Stomach (tissue), 19 donors: ENCODE measurements at places on chromosomes 4 and X. TPM values are rescaled to one million over a fixed set of nuclear protein-coding genes. Genes with fewer than 3 reads are reported as not detected.

LRAT gene
- not detected for total RNA-seq

CXorf49 gene
- total RNA-seq, result not detected

CORIN gene
- not detected for total RNA-seq

RPL36A gene
- total RNA-seq, result 872 TPM

SLC9B1 gene
- total RNA-seq, result 3.7 TPM

TRIM75 gene
- total RNA-seq, result not detected

SPANXN2 gene
- not detected for total RNA-seq

- no peak for DNase-seq
Observed at GRCh38 chr4:189029976-189030504, 890.8 kb downstream of the TRIML1 start.

DNA sequence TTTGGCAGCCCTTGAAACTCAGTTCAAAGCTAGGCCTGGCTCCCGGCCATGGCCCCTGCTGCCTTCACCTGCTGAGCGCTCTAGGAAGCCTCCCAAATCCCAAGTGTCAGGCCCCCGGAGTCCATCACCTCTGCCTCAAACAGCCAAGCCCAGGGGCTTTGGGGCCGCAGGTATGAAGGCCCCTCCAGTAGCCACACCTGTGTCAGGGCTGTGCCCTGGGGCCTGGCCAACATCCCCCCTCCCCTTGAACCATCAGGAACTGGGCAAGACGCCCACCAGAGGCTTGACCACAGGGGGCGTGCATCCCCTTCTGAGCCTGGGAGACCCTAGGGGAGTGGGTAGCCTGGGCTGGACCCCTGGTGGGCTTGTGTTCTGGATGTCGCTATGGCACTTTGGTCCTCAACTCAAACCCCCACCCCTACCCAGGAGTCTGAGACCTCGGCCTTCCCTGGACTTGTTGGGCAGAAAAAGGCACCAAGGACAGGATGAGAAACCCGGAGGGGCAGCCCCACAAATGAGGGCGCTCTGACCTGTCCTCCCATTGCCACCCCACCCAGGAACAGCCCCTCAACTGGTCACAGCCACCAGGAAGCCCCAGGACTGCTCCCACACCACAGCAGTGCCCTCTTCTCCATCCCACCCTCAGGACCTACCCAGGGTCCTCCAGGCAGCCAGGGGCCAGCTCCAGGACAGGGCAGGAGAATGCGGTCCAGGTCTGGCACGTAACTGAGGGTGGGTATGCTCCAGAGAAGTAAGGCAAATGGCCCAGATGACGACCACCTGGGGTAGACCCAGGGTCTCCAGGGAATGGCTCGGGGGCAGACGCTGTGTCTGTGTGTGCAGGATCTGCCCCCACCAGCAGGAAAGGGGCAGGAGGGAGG is 4.2 kb upstream of the SLBP start:
- no peak for DNase-seq

GRCh38 chrX:19924285-19924684 is 36.9 kb upstream of the SH3KBP1 start:
- DNase-seq, result peak; percentile 8

GRCh38 chr4:2289311-2289954 is 27.5 kb upstream of the MXD4 start:
- no peak for DNase-seq

GRCh38 chr4:158836002-158836369 is 67.2 kb downstream of the FNIP2 start:
- DNase-seq, result no peak

DNA sequence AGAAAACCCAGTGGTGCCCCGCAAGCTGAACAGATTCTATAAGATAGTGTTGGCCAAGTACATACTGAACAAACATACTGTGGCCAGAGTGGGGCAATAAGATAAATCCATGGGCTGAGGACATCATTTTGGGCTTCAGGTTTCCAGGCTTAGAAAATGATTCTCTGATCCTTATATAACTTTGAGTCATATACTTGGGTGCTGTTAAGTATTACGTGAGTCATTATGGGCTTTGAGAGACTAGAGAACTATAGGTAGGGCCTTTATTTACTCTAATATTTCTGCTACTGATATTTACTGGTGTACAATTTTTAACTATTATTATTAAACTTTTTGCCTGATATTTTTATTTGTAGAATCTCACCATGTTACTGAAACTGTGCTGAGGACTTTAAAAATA is 586.1 kb downstream of the CENPC start:
- no peak for DNase-seq

- peak; percentile 22 for DNase-seq
Observed at GRCh38 chr4:88526221-88526815, 2.7 kb upstream of the PYURF start.

- DNase-seq, result peak; percentile 40
Observed at GRCh38 chr4:82799006-82799881, 648 bp upstream of the SCD5 start.

DNA sequence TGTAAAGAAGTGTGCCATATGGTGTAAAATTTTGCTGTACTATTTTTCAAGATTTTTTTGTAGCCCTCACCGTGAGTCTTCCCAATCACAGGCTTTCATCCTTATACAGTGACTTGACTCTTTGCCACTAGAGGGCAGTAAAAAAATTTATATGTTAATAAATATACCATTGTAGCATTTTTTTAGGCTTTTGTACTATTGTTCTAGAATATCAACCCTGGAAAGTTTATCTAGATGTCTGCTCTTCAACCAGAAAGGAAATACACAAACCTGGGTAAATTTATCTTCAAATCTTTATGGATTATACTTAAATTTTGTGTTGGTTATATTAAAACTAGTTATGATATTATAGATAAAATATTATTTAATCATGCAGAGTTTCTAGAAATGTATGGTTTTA is 235.3 kb downstream of the TENM3 start:
- DNase-seq, result peak; percentile 55

DNA sequence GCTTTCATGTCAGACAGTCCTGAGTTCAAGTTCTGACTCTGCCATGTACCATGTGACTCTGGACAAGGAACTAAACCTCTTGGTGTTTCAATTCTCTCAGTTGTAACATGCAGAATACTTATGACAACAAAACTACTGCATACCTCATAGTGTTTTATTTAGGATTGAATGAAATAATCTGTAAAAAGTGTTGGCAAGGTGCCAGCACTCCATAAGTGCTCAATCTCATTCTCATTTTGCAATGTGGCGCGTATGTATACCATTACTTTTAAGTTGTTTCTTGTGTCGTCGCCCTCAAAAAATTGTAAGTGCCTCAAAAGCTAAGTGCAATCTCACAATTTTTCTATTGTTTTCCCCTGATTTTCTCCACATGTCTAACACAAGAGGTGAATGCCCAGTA is 62.5 kb downstream of the IGSF1 start:
- DNase-seq, result no peak

DNA sequence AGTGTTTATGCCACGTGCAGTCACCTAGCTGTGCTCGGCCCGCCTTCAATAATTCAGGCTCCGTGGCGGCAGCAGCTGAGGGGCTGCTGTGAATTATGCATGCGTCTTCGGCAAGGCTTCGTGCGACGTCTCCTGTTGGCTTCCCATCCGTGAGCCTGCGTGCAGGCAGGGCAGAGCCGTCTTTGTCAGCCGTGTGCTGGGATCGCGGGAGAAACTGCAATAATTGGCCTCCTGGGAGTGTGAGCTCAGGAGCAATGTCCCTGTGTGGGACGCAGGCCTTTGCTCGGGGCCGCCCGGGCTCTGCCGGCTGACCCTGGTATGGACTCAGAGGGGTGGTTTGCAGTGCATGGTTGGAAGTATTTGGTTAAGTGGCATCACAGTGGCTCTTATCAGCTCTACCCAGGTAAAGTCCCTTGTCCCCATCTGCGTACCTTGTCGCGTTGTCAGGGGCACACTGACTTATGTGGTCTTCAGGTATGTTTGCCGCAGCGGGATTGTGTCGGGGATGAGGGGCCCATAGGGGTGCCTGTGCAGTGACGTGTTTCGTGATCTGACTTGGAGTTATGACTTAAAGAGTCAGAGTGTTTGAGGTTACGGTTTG is 34.5 kb upstream of the HGFAC start:
- no peak for DNase-seq

GRCh38 chr4:40897557-40898203 is 147.9 kb downstream of the NSUN7 start:
- peak; percentile 90 for DNase-seq

DNA sequence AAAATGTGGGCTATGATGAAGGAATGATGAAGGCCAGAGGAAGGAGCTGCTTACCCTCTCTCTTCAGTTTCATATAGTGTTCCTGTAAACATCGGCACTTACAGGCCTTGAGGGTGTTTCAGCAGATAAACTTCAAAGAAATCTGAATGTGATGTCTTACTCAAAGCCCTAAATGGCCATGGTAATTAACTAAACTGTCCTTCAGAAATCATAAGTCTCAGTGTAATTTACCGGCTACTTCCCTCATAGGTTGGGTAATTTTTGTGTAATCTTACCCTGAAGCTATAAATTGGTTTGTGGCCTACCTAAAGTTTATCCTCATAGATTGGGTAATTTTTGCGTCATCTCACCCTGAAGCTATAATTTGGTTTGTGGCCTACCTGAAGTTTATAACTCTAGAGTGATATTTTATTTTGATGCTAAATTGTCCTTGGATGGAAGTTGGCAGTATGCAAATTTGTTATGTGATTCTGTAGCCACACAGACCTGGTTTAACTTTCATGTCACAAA is 2700.3 kb downstream of the ARAP2 start:
- no peak for DNase-seq

GRCh38 chr4:144289667-144290428 is 149.3 kb upstream of the GYPA start:
- DNase-seq, result no peak

DNA sequence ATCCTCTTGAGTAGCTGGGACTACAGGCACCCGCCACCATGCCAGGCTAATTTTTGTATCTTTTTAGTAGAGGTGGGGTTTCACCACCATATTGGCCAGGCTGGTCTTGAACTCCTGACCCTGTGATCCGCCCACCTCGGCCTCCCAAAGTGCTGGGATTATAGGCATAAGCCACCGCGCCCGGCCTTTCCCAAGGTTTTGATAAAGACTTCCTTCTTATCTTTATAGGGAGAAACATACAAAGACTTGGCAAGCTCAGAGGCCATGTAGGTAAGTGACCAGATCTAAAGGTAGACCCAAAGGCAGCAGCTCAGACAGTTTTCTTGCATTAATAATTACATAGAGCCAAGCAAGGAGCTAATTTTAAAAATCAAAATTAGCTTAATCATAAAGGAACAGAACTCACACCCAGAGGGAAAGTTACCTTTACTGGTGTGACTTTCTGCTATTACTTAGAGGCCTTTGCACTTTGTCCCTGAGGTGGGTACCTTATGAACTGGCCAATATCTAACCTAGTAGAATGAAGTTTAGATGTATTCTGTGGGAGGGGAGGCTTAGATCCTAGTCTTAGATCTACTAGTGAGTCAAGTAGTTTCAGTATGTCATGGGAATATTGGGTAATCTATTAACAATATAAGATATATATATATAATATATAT is 67.3 kb downstream of the HPGD start:
- DNase-seq, result no peak

DNA sequence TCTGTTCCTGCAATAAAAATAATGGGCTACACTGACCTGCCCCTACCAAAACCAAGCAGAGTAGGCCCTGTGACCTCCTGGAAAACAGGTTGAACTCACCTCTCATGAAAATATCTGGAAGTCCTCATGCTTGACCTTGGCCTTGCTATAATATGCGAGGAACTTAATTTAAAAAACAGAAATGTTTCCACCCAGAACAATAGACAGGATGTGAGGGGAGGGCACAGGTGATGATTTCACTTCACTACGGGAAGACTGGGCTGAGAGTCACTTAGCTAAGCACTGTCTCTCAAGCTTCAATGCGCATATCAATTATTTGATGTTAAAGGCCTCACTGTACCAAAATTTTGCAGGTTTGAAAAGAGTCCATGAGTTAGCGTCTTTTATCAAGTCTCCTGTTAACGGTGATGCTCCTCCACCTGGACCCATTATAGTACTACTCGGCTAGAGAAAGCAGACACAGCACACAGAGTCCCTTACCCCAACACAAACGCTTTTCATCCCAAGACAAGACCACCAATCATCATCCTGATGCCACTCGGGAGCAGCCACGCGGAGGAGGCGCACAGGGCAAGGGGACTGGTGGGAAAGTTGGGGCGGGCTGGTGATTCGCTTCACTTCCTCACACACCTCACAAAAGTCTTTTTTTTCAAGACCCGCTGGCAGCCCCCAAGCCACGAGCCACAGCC is 25.9 kb downstream of the ZNF721 start:
- peak; percentile 26 for DNase-seq

GRCh38 chr4:158139086-158139485 is 33.7 kb downstream of the GASK1B start:
- DNase-seq, result no peak

DNA sequence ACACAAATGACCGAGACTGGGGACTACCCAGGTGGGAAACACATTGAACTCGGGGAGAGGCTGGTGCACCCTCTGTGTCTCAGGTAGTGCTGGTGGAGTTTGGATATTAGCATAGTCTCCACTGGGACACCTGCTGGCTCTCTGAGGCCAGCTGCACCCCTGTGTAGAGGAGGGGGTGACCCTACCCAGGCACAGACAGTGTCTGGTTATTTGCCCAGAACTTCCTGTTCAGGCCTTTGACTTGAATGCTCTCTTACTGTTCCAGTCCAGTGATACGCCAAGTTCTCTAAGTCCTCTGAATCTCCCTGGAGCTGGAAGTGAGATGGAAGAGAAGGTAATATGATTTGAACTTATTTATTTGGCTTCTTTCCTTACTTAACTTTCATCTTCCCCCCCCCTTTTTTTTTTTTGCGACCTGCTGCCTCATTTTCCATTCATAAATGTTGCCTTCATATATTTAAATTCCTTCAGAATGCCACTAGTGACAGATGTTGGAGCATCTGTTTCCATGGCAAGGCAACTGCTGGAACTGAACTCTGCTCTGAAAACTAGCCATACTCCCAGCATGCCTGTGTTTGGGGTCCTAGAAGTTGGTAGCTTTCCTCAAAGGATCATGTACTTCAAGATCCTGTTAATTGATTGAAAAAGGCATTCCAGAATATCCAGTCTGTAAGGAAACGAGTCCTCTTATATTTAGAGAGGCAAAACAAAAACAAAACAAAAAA is 76.7 kb downstream of the AASDH start:
- DNase-seq, result no peak

- DNase-seq, result peak; percentile 79
Observed at GRCh38 chrX:153953342-153953830, 8.9 kb upstream of the RENBP start.

DNA sequence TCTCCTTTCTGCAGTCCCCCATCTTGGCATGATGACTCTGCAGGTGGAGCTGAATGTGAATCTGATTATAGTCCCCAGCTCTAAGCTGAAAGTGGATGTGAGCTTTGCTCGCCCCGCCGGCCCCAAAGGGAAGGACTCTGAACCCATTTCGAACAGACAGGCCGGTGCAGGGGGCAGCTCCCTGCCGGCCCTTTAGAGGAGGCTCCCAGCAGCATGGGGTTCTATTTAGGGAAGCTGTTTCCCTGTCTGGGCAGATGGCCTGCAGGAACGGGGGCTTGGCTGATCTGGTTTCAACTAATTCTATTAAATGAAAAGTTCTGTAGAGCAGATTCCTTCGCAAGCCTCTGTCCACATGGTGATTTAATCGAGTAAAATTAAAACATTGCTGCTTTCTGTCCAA is 104.8 kb upstream of the MSX1 start:
- DNase-seq, result peak; percentile 60

GRCh38 chrX:74911494-74911893 is 13.8 kb downstream of the NEXMIF start:
- no peak for DNase-seq
